ENCODE measurements at places on chromosomes 6 and 20. TPM values are rescaled to one million over a fixed set of nuclear protein-coding genes. Genes with fewer than 3 reads are reported as not detected.

- DNase-seq = no peak
Measured at GRCh38 chr20:58747211-58747610, 54.6 kb downstream of the NPEPL1 start.

GRCh38 chr6:156897907-156898531, 120.8 kb downstream of the ARID1B start:
- DNase-seq = no peak

GRCh38 chr6:68447112-68447511, 188.0 kb upstream of the ADGRB3 start:
- no peak for DNase-seq

DNA sequence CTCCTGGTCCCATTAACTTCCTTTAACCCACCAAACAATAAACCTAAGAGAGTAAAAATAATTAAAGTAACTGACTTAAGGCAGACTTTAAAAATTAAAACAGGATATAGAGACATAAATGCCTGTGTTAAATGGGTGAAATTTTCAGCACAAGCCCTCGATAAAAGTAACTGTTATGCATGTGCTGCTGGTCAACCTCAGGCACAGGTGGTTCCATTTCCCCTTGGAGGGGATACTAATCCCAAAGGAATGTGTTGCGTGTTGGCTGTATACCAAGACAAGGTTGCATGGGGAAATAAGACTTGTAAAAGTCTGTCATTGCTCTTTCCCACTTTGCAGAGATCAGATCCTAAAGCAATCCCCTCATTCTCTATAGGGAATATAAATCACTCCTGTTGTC, 25.8 kb downstream of the HLA-A start:
- no peak for DNase-seq

Gene ISM1
- total RNA-seq = 2.3 TPM

Gene OTOR
- total RNA-seq = not detected

DNA sequence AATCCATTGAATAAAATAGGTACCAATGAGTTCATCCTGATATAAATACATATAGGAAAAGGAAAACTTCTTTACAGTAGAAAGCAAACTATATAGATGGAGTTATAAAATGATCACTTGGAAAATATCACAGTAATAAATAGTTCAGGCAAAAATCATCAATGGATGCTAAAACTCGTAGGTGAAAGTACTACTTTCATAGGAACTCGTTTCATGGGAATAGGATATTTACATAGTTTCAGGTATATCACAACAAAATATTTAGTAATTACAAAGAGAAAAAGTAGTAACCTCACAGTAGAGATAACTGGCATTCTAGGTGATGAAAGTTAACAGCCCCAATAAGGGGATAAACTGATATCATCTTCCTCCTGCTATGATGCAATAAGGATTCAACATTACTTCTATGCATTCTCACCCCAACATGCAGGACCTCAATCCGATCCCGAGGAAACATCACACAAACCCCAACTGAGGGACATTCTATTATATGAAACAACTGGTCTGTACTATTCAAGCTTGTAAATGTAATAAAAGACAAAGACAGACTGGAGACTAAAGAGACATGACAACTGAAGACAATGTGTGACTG, 13.7 kb downstream of the DDO start:
- no peak for DNase-seq

DNA sequence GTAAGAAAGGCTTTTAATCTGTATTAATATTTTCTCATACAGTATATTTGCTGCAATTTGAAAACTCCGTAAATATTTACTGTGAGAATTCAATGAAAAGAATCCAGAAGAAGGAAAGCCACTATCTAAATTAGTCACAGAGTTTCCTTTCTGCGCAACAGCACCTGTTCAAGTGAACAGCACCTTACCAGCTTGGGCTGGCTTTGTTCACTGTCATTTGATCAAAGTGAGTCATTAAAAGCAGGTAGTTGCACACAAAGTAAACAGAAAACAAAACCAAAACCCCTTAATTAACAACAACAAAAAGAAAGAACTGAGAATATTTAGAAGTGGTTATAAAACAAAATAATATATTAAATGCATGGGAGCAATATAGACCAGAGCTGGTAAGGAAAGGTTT, 12.8 kb downstream of the SMLR1 start:
- no peak for DNase-seq

DNA sequence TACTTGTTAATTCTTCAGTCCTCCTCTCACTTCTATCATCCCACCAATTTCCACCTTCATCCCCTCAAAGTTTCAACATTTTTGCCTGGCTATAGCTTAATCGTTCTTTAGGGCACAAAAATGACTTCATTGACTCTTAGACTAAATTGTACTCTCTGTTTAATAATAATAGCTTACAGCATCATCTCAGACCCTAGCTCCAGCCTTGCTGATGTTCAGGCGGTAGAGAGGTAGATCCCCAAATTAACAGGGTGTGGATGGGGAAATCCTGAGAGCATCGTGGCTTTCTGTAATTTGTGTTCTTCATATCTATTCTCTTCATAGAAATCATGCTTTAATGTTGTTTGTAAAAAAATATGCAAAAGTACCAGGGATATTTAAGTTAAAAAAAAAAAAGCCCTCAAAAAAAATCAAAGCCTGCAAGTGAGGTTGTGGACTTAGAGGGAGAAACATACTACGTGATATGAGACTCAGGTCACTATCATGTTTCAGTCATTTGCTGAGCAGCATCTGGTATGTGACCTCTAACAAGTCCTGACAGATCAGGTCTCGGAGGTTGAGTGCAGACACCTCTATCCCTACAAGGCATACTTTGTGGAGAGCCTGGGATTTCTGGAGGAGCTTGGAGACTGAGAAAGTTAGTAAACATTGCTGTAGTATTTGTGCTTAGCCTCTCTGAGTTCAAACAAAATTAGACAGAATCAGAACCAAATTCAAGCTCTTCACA, 1063.3 kb upstream of the CITED2 start:
- DNase-seq = no peak

DNA sequence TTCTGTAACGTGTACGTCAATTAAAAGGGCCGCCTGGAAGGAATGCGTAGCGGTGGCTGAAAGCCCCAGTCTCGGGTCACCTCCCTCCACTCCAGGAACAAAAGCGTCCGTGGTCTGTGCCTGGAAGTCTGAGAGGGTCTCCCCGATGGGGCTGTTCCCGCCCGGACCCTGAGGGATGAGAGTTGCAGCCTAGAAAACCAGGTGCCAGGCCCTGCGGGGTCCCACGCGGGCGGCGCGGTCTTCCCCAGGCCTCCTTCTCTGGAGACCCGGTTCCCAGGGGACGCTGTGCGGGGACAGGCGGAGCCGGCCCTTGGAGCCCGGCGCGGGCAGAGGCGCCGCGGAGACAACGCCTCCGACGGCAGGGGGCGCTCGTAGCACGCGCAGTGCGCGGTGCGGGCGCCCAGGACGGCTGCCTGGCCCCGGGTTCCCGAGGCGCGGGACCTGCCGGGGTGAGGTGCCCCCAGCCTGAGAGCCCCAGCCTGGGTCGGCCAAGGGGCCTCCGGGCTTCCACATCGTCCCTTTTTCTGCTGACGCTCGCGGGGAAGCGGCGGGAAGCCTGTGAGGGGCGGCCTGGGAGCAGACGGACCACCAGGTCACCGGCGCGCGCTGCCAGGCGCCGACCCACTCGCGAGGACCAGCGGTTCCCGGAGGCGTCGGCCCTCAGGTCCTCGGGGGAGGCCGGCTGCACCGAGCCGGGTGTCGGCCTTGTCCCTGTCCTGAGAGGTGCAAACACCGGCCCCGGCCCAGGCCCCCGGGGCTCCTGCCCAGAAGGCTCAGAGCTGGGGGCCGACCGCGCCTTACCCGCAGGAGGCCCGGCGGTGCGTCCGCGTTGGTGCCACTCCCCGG, 5.3 kb upstream of the FOXC1 start:
- DNase-seq = peak; percentile 88

GRCh38 chr20:15564981-15565380, 1008.3 kb downstream of the KIF16B start:
- no peak for DNase-seq

DNA sequence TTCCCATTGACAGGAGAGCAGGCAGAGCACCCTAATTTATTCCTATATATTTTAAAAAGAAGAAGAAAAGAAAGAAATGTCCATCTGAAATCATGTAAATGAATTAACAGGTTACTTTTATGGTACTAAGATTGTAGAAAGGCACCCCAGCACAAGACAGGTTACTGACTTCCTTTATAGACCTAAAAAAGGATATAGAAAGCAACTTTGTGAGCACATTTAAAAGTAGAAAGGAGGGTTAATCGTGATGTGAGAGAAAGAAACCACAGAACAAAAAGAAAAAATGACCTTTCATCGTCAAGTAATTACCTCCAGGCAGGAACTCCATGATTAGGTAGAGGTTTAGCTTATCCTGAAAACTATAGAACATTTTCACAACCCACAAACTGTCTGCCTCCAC, 29.9 kb downstream of the STK38 start:
- DNase-seq = no peak

DNA sequence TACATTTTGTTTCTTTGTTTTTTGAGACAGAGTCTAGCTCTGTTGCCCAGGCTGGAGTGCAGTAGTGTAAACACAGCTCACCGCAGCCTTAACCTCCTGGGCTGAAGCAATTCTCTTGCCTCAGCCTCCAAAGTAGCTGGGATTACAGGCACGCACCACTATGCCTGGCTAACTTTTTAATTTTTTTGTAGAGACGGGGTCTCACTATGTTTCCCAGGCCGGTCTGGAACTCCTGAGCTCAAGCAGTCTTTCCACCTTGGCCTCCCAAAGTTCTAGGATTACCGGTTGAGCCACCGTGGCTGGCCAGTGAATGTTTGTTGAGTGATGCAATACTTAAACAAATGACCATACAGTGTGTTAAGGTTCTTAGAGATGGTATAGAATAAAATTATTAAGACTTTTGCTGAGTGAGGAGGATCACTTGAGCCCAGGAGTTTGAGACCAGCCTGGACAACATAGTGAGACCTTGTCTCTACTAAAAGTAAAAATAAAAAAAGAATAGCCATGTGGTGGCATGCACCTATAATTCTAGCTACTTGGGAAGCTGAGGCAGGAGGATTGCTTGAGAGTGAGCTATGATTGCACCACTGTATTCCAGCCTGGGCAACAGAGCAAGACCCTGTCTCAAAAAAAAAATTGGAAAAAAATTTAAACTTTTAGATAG, 13.4 kb downstream of the CEP250 start:
- no peak for DNase-seq

DNA sequence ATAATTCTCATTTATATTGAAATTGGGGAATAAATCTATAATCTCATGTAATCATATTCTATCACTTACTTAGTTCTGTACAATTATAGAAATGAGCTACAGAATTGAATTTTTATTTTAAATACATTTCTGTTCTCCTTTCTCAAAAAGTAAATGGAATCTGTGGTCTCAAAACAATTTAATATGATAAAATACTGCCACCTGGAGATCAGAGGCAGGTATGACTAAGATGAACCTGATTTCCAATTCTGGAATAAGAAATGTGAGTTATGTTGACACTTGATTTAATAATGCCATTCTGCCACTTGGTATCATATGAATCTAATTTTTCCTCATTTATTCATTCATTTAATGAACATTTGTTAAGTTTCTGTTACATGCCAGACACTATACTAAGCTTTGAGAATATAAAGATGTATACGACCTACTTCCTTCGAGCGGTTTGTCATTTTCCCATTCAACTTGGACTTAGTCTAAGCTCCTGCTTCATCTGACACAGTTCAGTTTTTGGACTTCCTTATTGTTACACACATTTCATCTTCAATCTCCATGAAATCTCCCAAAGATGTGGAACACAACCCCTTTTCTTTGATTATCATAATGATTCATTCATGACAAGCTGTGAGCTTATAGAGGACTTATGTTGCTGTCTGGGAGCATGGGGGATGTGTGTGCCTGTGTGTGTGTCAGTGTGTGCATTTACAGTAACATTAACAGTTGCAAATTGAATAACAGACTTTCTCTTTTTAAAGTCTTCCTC, 7.5 kb upstream of the CCDC28A start:
- DNase-seq = no peak

Gene ROS1
- total RNA-seq = not detected

DNA sequence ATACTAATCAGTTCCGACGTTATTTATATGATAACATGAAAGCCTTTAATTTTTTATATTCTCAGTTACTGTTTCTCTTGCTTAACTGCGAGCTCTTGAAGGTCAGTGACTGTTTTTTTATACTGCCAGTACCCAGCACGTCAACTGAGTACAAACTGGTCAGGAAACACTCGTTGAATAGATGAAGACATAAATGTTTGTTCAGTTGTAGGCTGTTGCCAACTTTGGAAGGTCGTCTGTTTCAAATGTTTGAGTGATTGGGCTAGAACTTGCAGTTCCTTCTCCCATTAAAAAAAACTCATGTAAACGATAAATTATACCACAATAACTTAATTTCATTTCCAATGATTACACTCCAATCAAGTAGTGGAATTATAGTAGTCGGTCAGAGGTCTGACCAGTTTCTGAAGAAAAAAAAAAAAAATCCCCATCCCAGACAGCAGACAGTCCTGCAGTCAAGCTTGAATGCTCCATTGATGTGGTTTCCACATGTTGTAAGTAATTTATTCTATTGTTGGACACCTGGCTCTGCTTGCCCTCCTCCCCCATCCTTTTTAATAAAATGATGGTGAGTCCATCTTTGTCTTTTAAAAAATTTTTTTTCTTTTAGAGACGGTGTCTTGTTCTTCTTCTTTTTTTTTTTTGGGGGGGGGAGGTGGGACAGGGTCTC, 81.1 kb downstream of the SASH1 start:
- no peak for DNase-seq

Gene ZSCAN23
- total RNA-seq = 1.3 TPM

Gene SSTR4
- not detected for total RNA-seq

Gene TRIM38
- 29.1 TPM for total RNA-seq

GRCh38 chr6:83132121-83132520, 60.9 kb downstream of the PGM3 start:
- DNase-seq = no peak

Gene SLPI
- not detected for total RNA-seq

- peak; percentile 30 for DNase-seq
Measured at GRCh38 chr20:44810391-44811149, at the start of gene RIMS4. Gene RIMS4 (minus strand): TSS chr20:44810546. CDS start chr20:44810271, 275 bp downstream.

- no peak for DNase-seq
Measured at GRCh38 chr6:10545482-10545881, 24.3 kb downstream of the GCNT2 start.

- no peak for DNase-seq
Measured at GRCh38 chr6:165556116-165556843, 106.8 kb downstream of the PDE10A start.

- DNase-seq = no peak
Measured at GRCh38 chr20:41467220-41467619, 100.6 kb upstream of the EMILIN3 start.

- no peak for DNase-seq
Measured at GRCh38 chr20:56839786-56840185, 210.7 kb downstream of the TFAP2C start.

Gene KCNK16
- total RNA-seq = not detected

DNA sequence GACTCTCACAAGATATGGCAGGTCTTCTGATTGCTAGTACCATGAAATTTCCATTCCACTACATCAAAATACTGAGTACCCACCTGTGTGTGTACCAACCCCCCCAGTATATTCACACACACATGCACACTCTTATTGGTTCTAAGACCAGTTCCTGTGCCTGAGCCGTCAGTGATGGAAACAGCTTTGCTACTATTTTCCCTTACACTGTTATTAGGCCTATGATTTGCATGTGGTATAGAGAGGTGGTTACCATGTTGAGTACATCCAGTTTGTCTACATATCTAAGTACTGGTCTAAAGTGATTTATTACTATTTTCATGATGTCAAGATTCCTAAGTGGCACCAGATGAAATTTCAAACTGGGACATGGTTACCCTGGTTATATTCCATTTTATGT, 459.9 kb downstream of the BCKDHB start:
- no peak for DNase-seq

All from activated naive CD8-positive, alpha-beta T cell treated with anti-CD3 and anti-CD28 coated beads, Interleukin-2, amount 10 ng/mL, durations not matched to agents 7 days and 5 days (primary cell).